ENCODE measurements at places on chromosomes 2 and 18.

DNA sequence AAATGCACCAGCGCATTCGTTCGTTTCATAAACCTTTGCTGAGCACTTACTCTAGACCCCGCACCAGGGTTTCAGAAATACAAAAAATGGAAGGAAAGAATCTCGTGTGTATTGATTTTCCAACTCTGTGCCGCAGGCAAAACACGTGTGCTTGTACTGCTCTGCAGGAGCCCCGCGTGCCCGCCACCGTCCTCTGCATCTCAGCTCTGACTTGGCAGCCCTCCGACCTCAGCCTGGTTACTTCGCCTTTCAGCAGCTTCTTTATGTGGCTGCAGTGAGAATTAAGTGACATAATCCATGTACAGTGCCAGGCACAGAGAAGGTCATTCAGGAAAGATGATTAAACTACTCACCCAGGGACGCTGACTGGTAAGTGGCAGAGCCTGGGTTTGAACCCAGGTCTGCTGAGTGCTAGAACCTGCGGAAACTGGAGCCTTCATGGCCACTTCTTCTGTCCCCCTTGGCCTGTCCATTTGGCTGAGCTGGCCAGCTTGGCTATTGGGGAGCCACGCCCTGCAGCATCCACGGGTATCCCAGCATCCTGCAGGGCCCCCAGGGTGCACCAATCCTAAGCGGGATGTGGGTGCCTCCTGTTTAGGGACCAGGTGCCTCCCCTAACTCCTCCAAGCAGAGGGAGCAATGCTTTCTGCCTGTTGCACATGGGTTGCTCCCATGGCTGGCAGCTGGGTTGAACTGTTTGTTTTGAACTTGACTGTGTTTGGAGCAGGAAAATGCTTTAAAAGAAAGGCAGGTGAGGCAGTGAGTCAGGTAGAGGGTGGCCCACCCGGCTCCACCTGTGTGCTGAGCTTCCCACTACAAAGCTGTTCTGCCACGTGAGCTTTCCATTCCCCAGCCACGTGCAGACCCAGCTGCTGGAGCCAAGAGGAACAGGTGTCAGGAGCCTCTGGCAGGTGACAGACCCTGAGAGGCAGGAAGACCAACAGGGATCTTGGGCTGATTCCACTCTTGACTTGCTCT lies 34.3 kb downstream of the INHBB start:
- DNase-seq, result no peak

DNA sequence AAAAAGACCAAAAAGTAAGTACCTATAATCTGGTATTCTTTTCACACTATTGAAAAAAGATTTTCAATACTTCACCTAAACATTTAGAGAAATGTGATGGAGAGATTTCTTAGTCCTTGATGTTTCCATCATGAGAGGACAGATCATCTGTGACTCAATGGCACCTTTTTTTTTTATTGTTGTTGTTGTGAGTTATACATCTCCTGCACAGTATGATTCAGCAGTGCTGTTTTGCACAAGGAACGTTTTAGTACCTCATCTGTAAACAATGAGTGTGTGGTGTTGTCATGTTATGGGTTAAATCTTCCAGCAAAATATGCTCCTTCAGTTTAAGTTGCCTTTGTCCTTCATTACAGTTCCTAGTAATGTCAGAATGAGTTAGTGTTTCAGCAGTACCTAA lies 2.2 kb downstream of the KIAA1328 start:
- DNase-seq, result no peak

- peak; percentile 17 for DNase-seq
Measured at GRCh38 chr2:47601568-47601967, 181.4 kb upstream of the MSH6 start.

DNA sequence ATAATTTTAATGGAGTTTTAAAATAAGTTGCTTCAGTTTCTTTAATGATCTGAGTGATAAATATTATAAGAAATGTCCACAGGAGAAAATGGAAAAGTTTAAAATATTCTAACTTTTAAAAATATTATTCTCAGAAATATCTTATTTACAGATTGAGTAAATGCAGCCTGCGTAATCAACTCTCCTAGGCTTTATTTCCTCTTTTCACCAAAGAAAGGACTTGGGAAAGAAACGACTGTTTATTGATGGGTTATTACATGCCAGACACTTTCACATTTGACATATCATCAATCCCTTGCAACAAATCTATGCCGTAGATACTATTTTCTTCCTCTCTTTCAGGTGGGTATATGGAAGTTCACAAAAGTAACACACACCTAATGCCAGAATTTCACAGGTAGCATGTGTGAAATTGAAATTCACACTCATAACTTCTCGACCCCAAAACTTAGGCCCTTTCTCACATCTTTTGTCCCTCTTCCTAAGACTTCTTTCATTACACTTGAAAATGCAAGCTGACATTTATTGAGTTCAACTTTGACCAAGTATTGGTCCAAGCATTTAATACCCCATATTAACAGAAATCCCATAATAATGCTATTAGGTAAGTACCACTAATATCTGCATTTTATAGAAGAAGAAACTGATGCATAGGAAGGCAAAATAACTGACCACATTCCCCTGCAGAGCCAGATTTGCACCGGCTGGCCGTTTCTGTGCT lies 49.2 kb downstream of the MYOM1 start:
- no peak for DNase-seq

DNA sequence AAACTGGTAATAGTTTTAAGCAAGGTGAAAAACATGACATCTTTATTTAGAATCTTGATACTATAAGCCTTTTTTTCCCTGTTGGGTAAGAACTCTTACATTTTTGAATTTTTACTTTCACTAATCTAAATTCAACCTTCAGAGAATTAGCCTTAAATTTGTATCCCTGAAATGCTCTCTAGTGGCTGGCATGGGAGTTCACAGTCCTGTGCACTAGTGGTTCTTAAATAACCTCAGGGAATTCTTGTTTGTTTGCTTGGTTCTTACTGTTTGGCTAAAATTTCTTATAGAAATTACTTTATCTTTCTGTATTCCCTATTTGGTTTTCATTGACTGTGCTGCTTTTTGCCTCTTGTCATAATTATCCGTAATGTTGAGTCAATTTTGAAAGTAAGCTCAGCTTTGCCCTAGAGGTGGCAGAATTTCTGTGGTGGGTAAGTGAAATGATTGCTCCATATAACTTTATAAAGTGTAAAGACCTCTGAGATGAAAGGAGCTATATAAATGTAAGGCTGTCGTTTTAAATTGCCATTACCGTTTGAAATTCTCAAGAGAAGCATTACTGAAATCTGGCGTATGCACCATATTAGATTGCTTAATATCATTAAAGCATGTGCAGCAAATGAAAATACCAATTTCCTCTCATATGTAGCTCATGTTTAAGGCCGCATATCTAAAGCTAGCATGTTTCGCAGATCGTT lies 391.3 kb upstream of the FIGN start:
- peak; percentile 22 for DNase-seq

GRCh38 chr2:146363731-146364130 lies 1481.1 kb upstream of the ACVR2A start:
- DNase-seq, result no peak

DNA sequence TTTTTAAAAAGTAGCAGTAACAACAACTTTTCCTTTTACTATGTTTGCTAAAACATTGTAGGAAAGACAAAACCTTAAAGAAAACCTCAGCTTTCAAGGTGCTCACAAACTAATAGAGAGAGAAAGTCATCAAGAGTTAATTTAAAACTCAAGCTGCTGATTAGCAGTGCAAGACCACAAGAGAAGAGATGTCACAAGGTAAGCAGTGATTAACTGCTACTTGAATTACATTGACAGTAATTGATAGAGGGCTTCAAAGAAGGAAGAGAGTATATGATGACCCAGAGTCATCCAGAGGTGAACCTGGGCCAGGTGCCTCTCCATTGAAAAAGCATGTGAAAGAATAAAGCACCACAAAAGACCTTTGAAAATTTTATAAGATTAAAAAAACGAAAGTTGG lies 939.6 kb upstream of the CNTNAP5 start:
- no peak for DNase-seq

DNA sequence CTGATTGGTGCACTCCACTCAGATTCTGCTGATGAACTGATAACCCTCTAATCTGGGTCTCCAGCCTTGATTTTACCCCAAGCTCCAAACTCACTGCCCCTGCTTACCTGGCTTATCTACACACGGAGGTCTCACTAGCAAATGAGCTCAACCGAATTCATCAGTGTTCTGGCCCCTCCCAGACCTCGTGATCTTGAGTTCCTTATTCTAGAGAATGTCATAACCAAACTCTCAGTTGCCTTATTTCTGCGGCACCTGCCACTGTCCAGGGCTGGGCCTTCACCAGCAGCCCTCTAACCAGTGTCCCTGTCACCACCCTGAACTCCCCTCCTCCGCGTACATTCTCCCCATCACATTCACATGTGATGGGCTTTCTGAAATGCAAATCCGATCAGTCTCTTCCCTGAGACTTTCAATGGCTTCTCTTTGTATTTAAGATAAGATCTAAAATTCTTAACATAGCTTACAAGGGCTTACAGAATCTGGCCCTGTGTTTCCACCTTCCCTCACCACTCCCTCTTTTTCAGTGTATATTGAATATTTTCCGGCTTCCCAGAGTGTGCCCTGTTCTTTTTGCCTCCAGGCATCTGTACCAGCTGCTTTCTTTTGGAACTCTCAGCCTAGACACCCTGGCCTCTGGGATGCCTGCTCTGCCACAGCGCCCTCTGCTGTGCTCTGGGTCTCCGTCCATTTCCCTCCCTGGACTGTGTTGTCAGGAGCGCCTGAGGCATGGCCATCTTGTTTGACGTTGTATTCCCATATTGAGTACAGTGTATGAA lies 31.1 kb downstream of the NAB1 start:
- peak; percentile 41 for DNase-seq

- no peak for DNase-seq
Measured at GRCh38 chr2:48221846-48222516, 308.0 kb upstream of the STON1 start.

DNA sequence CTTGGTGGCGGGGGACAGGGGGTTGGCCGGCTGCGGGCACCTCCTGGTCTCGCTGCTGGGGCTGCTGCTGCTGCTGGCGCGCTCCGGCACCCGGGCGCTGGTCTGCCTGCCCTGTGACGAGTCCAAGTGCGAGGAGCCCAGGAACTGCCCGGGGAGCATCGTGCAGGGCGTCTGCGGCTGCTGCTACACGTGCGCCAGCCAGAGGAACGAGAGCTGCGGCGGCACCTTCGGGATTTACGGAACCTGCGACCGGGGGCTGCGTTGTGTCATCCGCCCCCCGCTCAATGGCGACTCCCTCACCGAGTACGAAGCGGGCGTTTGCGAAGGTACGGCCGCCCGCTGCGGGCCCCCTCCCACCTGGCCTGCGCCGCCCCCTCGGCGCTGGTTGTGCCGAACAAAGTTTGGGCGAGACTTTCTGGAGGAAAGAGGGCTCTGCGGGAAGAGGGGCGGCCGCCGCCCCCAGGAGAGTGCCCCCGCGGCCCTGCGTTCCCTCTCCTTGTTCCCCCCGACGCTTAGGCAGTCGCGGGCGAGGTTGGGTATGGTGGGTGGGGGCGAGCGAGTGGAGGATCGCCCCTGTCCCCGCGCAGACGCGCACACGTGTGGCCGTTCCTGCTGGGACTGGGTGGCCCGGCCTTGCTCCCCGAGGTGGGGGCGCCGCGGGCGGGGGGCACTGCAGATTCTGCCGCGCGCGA lies 866 bp downstream of the CRIM1 start:
- peak; percentile 75 for DNase-seq

DNA sequence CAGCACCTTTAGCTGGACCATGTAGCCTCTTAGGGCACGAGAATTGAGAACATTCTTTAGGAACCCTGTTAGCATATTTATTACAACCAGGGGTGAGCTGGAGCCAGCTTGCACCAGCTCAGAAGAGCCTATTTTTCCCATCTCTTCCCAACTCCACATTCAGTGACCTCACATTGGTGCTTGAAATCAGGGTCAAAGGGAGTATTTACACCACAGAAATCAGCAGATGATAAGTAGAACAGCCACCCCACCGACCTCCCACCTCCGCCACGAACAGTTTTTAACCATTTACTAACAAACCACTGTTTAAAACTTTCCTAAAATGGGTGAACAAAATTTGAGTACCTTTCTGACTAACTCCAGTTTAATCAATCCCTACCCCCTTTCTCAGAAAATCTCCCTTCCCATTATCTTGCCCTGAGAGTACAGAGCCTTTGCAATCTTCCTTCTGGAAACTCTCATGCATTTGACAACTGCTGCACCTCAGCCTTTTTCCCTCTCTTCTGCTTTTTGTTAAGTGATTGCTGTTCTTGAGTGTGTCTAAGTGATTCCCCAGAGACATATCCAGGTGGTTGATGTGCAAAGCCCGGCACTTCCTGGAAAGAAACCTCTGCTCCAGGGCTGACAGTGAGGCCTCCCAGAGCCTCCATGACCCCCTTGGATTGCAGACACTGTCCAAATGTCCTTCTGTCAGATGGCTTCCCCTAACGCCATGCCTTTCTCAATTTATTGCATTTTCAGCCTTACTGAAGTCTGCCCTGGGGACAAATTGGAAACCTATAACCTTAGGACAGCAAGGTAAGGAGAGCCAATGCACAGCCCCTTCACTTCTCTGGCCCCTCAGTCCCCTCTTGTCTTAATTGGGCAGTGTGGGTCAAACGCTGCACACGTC lies 389.5 kb upstream of the TNP1 start:
- no peak for DNase-seq

GRCh38 chr2:186852508-186852907 lies 3.5 kb upstream of the ZSWIM2 start:
- DNase-seq, result no peak

GRCh38 chr2:20544153-20544747 lies 97.4 kb downstream of the RHOB start:
- DNase-seq, result peak; percentile 76

GRCh38 chr2:240563951-240564560 lies 3.9 kb downstream of the DUSP28 start:
- DNase-seq, result no peak

DNA sequence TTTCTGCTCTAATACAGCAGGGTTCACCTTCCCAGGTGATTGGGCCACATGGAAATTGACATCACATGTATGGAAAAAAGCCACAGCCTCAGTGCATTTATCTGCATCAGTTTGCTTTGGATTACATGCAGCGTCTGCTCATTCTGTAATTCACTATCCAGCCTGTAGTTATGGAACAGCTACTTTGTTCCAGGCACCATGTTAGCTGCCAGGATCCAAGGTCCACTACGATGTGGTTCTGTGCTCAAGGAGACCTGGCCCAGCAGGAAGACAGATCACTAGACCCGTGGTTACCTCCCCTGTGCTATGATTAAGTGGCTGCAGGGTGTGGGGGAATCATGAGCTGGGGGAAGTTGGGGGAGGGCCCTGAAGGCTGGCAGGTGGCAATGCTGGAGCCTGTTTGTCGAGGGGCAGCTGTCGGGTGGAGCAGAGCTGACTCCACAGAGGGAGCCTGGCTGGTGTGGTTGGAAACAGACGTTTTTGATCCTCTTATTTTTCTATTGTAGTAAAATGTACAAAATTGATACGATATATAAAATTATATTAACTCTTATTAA lies 58.6 kb downstream of the TSHZ1 start:
- DNase-seq, result no peak

DNA sequence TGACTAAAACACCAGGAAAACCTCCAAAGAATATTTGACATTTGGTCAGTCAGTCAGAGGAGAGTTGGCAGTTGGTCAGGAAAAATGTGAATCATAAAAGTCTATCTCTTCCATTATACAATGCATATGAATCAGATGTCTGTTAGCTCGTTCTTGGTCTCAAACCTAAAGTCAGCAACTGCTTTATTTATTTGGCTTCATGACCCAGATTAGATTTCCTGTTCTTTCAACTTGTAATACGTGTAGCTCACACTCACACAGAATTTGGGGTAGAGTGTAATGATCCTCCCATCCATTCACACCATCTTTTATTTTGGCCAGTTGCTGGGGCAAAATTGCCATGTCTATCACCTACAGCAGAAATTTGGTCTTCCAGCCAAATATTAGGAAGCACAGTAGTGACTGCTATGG lies 81.9 kb upstream of the COL5A2 start:
- no peak for DNase-seq

All from retina (tissue), 1 donor.